ENCODE measurements at places on chromosomes 2 and 18. TPM values are rescaled to one million over a fixed set of nuclear protein-coding genes. Genes with fewer than 3 reads are reported as not detected.

Gene AQP12B
- not detected for polyA plus RNA-seq

Gene POMC
- not detected for polyA plus RNA-seq

Gene GRHL1
- polyA plus RNA-seq: 13.5 TPM

Gene STON1
- polyA plus RNA-seq: 0.26 TPM

Gene CDK5R2
- polyA plus RNA-seq: not detected

Gene ZNF804A
- polyA plus RNA-seq: 0.03 TPM

Gene GREB1L
- polyA plus RNA-seq: 0.17 TPM

Data from HepG2 (cell line).